ENCODE measurements at places on chromosomes 12 and 14.

GRCh38 chr14:23518709-23519108 is 32.9 kb downstream of the ZFHX2 start:
- no peak for DNase-seq

DNA sequence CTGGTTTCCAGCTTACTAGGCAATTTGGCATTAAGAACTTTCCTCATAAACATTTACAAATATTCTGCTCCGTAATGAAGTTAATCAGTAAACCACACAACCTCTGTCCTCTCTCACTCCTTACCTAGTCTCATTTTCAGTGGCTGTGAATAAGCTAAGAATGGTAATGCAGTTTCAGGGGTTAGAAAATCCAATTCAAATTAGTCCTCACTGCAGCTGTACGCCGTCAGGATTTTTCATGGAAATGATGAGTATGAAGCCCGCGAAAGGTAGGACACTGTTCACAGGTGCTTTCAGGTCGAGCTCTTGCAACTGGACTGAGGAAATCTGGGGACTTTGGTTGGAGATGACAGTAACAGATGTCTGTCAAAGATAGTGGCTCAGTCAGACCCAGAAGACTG is 29.6 kb downstream of the NR1H4 start:
- DNase-seq = no peak

DNA sequence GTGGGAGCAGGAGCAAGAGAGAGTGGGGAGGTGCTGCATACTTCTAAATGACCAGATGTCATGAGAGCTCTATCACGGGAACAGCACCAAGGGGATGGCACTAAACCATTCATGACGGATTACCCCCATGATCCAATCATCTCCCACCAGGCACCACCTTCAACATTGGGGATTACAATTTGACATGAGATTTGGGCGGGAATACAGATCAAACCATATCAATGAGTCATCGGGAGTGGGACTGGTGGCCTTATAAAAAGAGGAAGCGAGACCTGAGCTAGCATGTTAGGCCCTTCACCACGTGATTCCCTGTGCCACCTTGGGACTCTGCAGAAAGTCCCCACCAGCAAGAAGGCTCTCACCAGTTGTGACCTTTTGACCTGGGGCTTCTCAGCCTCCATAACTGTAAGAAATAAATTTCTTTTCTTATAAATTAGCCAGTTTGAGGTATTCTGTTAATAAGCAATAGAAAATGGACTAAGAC is 28.7 kb downstream of the COX8C start:
- no peak for DNase-seq

DNA sequence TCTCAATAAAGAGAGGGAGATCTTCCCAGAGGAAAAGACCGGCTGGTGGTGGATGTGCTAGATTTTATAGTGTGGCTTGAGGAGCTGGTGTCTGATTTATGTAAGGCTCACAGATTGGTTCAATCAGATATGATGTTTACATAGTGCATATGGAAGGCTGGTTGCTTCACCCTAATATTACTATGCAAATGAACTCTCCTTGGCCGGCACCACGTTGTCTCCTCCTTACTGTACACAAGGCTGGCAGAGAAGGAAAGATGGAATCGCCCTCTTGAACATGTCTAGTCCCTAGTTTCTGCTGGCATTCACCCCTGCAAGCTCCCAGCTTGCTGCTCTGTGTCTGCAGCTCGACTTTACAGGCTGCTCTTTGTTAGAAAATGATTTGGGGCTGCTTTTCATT is 8.9 kb downstream of the FAM186A start:
- DNase-seq = no peak

- DNase-seq = no peak
These were observed 29.8 kb downstream of the NCOR2 start for GRCh38 chr12:124537525-124538193.

GRCh38 chr12:83158613-83159207 is 472.0 kb downstream of the TMTC2 start:
- DNase-seq = no peak

GRCh38 chr12:53061404-53062010 is 11.6 kb downstream of the TNS2 start:
- peak; percentile 90 for DNase-seq

DNA sequence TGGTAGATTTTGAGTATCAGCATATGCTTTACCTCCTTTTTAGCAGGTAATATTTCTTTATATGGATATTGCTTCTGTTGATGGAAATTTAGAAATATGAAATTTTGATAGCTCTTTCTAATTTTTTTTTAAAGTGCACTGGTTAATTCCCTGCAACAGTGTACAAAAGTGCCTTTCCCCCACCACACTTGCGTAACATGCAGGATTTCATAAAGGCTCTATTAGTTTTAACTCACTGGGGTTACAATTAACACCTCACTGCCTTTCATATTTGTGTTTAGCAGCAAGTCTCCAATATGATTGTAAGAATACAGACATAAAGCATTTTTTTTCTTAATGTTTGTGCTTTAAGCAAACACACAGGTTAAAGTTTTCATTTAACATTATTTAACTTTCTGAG is 25.6 kb downstream of the MNAT1 start:
- DNase-seq = no peak

DNA sequence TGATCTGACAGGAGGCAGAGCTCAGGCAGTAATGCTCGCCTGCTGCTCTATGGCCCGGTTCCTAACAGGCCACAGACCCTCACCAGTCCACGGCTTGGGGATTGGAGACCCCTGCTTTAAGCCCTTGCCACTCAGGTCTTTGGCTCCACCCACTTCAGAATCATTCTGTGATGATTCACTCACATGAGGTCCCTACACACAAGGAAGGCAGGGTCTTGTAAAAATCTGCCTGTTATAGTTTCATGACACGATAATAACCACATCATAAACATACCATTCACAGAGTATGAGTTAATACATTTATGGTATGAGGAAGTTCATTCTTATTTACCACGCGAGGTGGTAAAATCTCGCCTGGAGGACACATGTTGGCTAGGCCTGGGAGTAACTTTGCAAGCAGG is 29.0 kb upstream of the MAX start:
- peak; percentile 63 for DNase-seq

GRCh38 chr14:73311708-73312030 is 74.4 kb downstream of the PAPLN start:
- DNase-seq = no peak

GRCh38 chr12:40645361-40645760 is 46.9 kb upstream of the CNTN1 start:
- DNase-seq = no peak

DNA sequence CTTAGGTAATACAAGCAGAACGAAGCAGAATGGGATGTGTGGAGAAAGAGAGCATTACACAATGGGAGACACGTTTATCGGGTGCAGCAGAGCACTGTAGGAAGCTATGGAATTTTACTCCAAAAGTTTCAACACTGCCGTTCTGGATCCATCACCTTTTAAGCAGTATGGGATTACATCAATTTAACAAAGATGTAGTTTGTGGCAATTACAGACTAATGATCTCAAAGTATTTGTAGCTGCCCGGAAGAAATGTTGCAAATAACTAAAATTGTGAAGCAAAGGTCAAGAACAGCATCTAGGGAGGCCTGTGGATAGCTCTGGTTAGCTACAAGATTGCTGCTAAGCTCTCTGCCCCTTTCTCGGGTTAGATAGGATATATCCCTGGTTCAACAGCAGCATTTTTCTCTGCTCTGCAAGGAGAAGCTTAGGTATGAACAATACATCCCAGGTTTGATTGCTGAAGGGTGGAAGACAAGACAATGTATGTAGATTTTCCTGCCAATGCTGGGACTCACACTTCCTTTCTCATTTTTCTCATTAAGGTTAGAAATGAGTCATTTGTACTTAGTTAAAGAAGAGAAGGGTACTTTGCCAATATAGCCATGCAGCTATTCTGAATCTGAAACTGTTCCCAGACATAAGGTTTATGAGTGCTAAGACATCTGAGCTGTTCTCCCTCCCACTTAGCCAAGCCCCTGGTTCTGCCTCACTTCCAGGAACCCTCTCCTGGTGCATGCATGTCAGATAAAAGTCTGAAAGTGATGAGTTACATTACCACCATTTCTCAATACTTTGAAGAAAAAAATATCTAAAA is 75.0 kb upstream of the HIF1A start:
- DNase-seq = no peak

- DNase-seq = no peak
These were observed 50.9 kb downstream of the COCH start for GRCh38 chr14:30925254-30925653.

DNA sequence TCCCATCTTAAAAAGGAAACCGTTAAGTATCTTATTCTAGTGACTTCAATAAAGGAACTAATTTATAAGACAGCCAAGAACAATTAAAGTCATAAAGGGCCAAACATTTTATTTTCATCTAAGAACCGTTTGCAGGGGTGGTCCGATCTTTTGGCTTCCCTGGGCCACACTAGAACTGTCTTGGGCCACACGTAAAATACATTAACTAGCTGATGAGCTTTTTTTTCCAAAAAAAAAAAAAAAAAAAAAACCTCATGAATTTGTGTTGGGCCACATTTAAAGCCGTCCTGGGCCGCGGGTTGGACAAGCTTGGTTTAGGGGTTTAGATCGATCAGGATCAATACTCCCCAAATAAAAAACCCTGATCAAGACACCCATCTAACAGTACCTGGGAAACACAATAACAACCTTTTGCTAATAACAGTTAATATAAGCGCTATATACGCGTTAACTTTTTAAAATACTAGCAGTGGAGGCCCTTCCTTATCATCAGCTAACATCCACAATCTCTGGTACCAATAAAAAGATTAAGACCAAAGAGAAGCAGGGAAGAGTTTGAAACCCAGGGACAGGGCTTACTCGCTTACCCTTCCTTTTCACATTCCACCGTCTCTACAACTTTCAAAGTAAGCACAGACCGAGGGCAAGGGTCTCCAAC is 1.1 kb downstream of the NAP1L1 start:
- no peak for DNase-seq

- no peak for DNase-seq
These were observed 188.7 kb upstream of the ARID2 start for GRCh38 chr12:45540661-45541341.

- DNase-seq = peak; percentile 75
These were observed 94.9 kb downstream of the NAV3 start for GRCh38 chr12:77925536-77926108.

DNA sequence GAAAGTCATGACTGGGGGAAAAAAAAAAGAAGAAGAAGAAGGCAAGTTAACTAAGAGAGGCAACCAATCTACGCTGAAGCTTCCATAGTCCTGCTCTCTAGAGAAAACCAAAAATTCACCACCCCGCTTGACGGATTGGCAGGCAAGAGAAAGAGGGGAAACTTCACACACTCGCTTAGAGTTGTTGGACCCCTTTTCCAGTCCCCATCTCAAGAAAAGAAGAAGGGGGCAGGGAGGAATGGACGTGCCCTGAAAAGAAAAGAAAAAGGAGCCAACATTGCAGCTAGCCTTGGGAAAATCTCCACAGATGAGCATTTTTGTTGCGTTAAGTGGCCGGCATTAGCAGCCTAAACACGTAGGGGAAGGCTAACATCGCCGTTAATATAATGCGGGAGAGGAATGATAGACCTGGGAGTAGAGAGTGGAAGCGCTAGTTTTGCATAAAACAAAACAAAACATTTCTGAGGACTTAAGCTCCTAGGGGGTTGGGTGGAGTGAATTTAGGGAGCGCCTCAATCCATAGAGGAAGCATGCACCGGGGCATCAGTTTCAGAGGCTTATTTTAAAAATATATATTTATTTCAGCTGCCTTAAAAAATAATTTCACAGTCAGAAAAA is 11.3 kb upstream of the FOXG1 start:
- DNase-seq = no peak

DNA sequence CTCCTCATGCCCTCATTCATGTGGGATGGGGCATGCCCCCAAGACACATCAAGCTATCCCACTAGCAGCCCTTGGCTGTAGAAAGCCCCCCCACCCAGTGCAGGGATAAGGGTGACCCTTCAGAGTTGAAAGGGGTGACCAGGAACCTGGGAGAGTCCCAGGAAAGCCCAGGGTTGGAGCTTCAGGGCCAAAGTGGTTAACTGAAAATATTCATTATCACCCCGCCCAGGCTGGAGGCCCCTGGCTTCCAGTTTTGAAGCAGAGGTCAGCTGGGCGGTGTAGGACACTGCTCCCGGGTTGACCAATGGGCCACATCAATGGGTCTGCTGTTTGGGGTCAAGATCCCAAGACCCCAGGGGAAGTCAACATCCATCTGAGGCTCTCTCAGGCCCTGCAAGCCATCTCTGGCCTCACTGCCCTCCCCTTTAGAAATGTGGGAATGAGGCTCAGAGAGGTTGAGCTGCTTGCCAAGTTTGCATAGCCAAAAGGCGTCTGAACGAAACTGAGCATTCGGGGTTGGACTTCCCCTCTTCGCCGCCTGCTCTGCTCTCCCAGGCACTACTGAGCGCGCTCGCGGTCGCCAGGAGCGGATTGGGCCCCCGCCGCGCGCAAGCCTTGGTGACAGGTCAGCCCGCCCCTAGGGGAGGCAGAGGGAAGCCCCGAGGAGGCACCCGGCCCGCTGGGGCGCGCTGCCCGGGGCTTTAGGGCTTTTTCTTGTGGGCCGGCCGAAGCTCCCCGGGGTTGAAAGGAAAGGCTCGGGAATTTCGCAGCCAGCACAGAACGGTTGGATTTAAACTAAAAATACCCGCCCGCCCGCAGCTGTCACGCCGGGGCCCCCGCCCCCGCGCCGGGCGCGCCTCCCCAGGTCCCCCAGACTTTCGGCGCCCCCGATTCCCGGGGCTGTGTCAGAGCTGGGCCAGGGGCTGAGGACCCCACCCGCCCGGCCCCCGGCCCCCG is 576 bp downstream of the SYNE3 start:
- DNase-seq = peak; percentile 84

DNA sequence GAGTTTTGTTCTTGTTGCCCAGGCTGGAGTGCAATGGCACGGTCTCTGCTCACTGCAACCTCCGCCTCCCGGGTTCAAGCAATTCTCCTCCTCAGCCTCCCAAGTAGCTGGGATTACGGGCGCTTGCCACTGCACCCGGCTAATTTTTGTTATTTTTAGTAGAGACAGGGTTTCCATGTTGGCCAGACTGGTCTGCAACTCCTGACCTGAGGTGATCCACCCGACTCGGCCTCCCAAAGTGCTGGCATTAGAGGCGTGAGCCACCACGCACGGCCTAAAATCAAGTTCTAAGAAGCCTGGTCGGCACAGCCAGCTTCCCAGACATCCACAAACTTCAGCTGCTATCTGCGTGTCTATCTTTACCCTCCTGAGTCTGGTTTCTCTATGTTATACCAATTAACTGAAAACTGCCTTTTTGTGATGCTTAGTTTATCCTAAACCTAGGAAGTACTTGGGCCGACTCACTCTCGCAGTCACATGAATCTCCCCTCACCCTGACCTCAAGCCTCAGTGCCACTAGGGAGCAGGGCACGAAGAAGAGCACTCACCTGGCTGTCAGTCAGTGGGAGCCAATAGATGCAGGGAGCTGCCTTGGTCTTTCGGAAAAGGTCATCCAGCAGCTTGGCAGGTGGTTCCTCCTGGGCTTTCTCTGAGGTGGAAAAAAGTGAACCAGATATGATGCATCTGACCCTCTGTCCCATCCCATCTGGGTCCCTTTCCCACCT is 3.4 kb upstream of the CDH24 start:
- no peak for DNase-seq

- DNase-seq = no peak
These were observed 805 bp downstream of the MYH7 start for GRCh38 chr14:23434488-23435222.

DNA sequence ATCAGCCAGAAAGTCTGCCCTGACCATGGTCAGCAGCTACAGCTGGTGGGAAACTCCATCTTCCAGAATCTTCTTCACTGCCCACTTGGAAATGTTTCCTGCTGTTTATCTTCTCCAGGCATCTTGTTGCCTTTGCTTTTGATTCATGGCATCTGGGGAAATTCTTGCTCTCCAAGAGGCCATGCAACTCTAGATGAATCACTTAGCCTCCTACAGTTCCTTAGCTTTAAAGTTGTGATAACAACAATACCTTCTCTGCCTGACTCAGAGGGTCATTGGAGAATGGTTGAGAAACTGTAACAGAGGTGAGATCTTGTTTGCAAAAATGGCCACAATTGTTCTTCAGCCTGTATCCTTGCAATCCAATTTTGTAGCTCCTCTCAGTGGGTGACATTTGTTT is 121.0 kb upstream of the VRK1 start:
- no peak for DNase-seq

Measured in mucosa of descending colon (tissue), 3 donors.